ENCODE measurements at places on chromosomes 6 and 20. TPM values are rescaled to one million over a fixed set of nuclear protein-coding genes. Genes with fewer than 3 reads are reported as not detected.

DNA sequence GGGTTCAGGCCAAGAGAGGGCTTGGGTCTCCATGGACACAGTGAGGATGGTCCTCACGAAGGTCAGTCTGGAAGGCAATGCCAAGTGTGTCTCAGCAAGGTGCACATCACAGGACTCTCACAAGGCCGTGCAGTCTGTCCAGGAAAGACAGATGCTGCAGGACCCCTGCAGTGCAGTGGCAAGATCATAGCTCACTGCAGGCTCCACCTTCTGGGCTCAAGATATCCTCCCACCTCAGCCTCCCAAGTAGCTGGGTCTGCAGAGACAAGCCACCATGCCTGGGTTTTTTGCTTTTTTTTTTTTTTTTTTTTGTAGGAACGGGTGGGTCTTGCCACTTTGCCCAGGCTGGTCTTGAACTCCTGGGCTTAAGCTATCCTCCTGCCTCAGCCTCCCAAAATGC is 26.4 kb downstream of the ZMYND8 start:
- DNase-seq: no peak

UBD gene
- 7.0 TPM for polyA plus RNA-seq

FAM209B gene
- polyA plus RNA-seq: 0.38 TPM

GJA10 gene
- polyA plus RNA-seq: not detected

GRCh38 chr20:43840382-43841070 is 74.1 kb upstream of the TOX2 start:
- no peak for DNase-seq

All from liver (tissue), 10 donors.